Ureter (tissue), 1 donor: ENCODE measurements at places on chromosomes 7 and 10. TPM values are rescaled to one million over a fixed set of nuclear protein-coding genes. Genes with fewer than 3 reads are reported as not detected.

The CYP2E1 gene
- total RNA-seq, result 2.9 TPM

The GNG11 gene
- total RNA-seq, result 9.1 TPM

The NXPH1 gene
- not detected for total RNA-seq

The SEMA3C gene
- 111 TPM for total RNA-seq

The LEP gene
- total RNA-seq, result 0.89 TPM

The ANKRD2 gene
- total RNA-seq, result 1.1 TPM

The RARRES2 gene
- 91.0 TPM for total RNA-seq

The CYP3A4 gene
- total RNA-seq, result not detected

The SLC26A3 gene
- total RNA-seq, result 0.31 TPM

DNA sequence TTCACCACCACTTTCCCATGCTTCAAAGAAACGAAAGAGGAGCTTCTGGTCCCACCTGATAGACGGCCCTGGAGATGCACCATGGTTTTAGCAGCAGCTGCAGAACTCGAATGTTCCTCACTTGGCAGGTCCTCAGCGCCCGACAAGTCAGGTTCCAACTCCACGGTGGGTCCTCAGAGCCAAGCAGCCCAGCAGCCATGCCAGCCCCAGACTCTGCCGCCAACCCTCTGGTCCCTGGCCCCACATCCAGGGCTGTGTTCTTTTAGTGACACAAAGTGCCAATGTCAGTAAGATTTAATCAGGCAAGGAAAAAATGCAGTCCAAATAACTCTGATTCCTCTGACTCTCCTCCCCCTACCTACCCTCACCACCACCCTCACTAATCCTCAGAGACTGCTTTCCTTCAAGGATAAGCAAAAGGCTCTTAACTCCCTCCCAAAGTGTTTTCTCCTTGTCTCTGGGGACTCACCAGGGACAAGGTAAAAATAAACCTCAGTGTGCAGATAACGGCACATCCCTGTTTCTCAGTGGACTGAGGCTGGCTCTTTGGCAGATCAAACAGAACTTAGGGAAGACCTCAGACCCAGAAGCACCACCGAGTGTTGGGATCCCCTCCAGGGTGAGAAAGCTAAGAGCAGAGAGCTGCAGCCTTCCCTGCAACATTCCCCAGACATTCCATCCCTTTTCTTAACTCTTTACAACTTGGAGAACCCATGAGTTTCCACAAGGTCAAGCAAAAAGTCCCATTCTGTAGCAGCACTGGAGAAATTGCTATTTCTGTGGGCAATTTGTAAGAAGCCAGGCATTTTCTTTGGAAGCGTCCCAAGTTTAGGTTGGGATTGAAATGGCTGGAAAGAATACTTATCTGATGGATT lies 358.9 kb downstream of the FRMD4A start:
- no peak for DNase-seq

GRCh38 chr7:155741805-155742204 lies 70.5 kb downstream of the SHH start:
- no peak for DNase-seq

DNA sequence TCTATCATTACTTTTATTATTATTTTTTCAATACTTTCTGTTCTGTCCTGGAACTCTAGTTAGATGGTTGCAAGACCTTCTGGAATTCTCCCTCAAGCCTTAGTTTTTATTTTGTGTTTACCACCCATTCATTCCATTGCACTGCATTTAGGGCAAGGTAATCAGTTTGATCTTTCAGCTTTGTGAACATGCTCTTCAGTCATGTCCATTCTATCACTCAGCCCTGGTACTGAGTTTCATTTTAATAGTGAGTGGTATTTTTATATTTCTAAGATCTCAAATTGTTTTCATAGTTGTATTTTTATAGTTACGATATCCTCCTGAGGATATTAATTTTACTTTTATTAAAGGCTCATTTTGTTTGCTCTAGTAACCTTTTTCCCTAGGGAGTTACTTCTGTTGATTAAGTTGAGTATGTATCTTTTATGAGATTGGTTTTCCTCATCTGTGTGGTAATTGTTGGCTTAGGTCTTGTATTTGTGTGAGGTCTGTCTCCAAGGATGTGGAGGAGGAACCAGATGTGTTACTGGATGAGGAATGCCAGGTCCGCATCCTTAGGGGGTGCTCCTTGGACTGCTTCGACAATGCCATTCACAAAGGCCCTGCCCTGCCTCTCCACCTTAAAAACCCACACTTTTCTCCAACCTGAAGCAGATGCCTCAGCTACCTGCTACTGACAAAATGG lies 46.7 kb upstream of the RAB18 start:
- DNase-seq, result no peak

GRCh38 chr7:100432621-100433275 lies 3.1 kb downstream of the MEPCE start:
- no peak for DNase-seq

- DNase-seq, result no peak
Measured at GRCh38 chr7:44964384-44964830, 14.4 kb downstream of the MYO1G start.

DNA sequence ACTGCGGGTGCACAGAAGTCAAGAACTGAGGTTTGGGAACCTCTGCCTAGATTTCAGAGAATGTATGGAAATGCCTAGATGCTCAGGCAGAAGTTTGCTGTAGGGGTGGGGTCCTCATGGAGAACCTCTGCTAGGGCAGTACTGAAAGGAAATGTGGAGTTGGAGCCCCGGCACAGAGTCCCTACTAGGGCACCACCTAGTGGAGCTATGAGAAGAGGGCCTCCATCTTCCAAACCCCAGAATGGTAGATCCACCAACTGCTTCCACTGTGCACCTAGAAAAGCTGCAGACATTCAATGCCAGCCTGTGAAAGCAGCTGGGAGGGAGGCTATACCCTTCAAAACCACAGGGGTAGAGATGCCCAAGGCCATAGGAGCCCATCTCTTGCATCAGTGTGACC lies 1336.0 kb upstream of the CELF2 start:
- no peak for DNase-seq

GRCh38 chr7:76225379-76225778 lies 23.7 kb downstream of the SRRM3 start:
- DNase-seq, result no peak

GRCh38 chr10:49736564-49737113 lies 25.5 kb downstream of the OGDHL start:
- no peak for DNase-seq

- no peak for DNase-seq
Measured at GRCh38 chr7:18425838-18426445, 69.6 kb upstream of the HDAC9 start.

DNA sequence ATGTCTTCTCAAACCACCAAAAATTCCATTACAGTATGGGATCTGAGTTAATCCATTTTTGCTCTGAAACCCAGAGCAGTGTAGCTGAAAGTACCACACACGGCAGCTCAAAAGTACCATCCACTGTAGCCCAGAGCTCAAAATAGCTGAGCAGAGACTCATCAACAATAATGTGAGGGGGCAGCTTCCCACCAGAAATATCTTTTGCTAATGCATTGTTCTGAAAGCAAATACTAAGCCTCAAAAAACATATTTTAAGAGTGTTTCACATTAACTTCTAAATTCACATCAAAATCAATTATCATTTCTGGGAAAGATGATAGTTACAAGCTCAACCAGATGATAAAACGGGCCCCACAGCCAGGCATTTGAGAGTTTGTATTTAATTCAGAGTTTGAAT lies 73.7 kb downstream of the ABLIM1 start:
- DNase-seq, result no peak

DNA sequence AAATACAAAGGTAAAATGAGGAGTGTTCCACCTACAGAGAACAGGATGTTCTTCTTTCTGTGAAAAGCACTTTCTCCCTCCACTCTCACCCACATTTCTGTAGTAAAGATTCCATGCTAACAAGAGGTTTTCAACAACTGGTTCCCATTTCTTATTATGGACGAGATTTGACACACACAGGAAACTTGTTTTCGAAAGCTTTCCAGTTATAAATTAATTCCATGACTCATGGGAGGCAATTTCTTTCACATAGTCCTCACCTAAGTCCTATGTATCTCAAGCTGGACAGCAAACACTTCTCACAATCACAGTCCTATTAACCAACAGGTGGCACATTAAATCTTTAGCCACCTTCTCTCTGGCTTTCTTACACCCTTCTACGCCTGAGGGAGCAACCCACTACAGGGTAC lies 24.5 kb downstream of the RAPGEF5 start:
- no peak for DNase-seq

GRCh38 chr10:30603589-30603988 lies 26.0 kb downstream of the LYZL2 start:
- DNase-seq, result no peak

GRCh38 chr7:158492367-158492764 lies 95.3 kb downstream of the PTPRN2 start:
- no peak for DNase-seq

DNA sequence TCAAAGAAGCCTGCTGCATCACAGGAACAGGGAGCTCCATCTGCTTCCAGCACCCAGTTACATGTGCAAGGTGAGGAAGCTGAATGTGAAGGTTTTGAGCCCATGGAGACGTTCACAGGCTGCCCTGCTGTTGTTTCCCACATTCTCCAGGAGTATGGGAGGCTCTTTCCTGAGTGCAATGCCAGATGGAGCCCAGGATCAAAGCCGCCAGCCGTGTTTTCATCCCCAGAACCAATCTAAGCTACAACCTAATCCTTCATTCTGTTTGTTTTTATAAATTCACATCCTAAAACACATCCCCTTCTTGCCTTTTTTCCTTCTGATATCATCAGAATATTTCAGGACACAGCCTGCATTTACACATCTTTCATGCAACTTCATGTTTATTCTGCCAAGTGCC lies 98.9 kb upstream of the PRR15 start:
- no peak for DNase-seq

GRCh38 chr10:88115968-88116367 lies 252.5 kb downstream of the PTEN start:
- no peak for DNase-seq

GRCh38 chr7:148442933-148443332 lies 147.6 kb upstream of the C7orf33 start:
- DNase-seq, result no peak
